ENCODE measurements at places on chromosomes 6 and 20. TPM values are rescaled to one million over a fixed set of nuclear protein-coding genes. Genes with fewer than 3 reads are reported as not detected.

- DNase-seq: no peak
These were observed 162.1 kb upstream of the ZNF337 start for GRCh38 chr20:25858495-25859425.

DNA sequence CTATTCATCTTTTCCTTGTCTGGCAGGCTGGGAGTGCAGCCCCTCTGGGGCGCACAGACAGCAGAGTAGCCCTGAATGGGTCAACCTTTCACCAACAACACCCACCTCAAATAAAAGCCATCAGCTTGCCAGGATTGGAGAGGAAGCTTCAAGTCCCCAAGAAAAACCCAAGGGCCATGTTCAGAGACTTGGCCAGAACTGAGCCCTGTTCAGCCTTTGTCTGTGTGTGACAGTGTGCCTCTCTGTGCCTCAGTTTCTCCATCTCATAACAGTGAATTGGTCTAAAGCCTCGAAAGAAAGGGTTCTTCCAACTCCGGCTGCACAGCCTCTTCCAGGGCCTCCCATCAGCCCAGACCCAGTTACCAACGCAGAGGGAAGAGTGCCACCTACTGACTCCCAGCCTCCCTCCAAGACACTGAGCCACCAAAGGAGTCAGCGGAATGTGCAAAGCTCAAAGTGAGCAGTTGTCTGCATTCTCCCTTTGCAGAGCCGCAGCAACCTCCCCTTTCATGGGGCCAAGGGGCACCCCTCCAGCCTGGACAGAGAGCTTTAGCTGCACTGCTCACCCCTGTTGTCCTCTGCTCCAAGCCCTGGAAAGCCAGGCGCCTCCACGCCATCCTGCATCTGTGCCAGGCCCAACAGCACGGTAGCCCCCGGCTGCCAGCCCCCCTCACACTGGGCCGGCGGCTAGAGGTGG is 82.7 kb upstream of the TOP1 start:
- DNase-seq: no peak

DNA sequence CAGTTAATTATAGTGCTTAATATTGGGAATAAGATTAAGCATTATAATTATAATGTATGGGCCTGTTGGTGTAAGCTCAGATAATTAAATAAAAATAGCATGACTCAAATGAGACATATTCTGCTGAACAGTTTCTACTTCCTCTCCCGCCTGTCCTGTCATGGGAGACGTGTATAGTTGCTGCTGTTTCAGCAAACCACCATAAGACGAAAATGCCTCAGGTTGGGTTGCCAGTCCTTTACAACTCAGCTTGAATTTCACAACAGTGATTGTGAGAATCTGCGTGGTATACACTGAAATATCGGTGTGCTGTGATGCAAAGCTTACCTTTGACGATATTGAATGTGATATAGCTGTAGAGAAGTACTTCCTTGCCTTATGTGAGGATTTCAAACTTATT is 99.5 kb downstream of the POPDC3 start:
- no peak for DNase-seq

DNA sequence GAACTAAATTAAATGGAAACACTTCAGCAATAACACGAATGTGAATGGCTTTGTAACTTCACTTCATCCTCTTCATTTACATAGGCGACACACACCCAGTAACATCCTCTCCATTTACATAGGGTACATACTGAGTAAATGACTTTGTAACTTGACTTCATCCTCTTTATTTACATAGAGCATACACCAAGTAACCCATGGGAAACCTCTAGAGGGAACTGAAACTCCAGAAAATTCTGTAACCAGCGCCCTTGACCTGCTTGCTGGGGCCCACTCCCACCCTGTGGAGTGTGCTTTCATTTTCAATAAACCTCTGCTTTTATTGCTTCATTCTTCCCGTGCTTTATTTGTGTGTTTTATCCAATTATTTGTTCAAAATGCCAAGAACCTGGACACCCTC is 81.6 kb upstream of the OPRM1 start:
- DNase-seq: no peak

GRCh38 chr20:8997701-8998117 is 71.2 kb upstream of the PLCB4 start:
- DNase-seq: no peak

- no peak for DNase-seq
These were observed 753.4 kb upstream of the MMS22L start for GRCh38 chr6:98036344-98036923.

GRCh38 chr6:5208057-5208456 is 52.7 kb downstream of the LYRM4 start:
- no peak for DNase-seq

DNA sequence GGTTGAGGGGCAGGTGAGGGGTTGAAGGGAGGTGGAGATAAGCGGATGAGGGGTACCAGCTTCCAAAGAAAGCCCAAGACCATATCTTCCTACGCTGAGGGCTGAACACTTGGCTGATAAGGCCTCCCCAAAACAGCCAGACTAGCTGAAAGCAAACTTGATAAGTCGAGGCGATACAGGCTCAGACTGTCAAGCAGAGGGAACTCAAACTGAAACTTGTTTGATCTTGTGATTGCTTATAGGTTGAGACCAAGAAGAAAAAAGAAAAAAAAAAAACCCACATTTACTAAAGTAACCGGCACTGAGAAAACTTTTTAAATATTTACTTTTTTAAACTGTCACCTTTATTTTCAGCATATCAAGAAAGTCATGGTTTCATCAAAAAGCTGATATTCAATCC is 73.6 kb downstream of the TRERF1 start:
- DNase-seq: no peak

- no peak for DNase-seq
These were observed 18.3 kb downstream of the BTN2A1 start for GRCh38 chr6:26475823-26476729.

GRCh38 chr6:36860126-36860525 is 14.5 kb downstream of the PPIL1 start:
- no peak for DNase-seq

DNA sequence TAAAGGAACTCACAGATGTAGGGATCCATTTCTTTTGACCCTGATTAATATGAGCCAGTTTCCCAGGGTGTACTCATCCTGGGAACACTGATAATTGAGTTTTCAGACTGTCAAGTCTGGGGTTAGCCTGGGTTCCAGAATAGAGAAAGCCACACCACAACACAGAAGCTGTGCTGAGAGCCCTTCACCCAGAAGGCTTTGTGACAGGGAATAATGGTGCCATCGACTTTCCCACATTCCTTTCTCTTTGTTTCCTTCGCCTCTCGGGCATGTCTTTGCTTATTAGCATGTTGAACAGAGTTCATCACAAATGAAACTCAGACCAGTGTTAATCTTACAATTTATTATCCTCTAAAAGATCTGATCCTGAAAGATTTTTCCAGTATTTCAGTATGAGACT is 95.0 kb downstream of the TCP11 start:
- DNase-seq: no peak

- no peak for DNase-seq
These were observed 28.1 kb downstream of the ROS1 start for GRCh38 chr6:117397536-117398227.

- no peak for DNase-seq
These were observed 51.0 kb upstream of the SNRPB2 start for GRCh38 chr20:16678779-16679178.

- no peak for DNase-seq
These were observed 13.3 kb downstream of the GRM4 start for GRCh38 chr6:34132486-34133185.

DNA sequence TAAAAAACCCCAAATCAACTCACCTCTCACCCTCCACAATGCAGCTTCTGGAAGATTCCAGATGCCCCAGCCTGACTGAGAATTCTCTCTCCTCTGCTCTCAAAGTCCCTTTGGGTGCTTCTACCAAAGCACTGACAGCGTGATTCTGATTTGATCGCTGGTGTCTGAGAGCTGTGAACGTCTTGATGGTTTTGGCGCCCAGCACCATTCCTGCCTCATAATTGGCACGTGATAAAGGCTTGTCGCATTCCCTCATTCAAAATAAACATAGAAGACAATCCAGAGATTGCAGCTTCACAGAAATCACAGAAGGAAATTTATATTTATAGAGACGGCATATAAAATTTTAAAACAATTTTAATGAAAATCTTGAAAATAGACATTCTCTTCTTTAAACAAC is 24.1 kb upstream of the ECI2 start:
- no peak for DNase-seq

DNA sequence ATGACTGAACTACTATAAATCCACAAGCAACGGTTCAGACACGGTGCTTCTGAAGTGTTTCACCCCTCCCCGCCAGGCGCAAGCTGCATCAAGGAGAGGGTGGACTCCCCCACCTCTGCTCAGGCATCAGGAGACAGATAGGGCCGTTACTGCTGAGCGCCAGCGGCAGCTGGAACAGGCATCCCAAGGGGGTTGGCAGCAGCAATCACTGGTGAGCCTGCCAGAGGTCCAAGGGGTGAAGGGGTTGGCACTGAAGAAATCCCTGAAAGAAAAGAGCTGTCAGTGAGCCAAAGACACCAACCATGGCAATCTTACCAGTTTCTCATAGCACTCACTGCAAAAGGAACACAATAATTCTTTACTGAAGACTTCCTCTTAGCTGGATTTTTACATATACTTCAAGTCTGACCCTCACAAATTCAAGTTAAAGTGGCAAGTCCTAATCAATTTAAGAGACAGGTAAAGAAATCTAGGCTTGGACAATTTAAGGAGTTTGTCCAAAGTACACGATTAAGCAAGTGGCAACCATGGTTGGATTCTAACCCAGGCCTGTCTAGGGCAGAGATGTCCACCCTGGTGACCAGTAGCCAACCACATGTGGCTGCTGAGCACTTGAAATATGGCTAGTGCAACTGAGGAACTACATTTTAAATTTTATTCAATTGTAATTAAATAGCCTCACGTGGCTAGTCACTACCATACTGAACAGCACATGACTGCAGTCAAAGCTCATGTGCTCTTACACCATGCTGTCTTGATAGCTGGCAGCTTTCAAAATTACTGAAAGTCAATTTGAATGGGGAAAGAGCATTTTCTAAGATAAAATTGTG is 21.7 kb upstream of the TBC1D20 start:
- no peak for DNase-seq

- no peak for DNase-seq
These were observed 64.6 kb upstream of the ZMYND8 start for GRCh38 chr20:47421076-47421475.

DNA sequence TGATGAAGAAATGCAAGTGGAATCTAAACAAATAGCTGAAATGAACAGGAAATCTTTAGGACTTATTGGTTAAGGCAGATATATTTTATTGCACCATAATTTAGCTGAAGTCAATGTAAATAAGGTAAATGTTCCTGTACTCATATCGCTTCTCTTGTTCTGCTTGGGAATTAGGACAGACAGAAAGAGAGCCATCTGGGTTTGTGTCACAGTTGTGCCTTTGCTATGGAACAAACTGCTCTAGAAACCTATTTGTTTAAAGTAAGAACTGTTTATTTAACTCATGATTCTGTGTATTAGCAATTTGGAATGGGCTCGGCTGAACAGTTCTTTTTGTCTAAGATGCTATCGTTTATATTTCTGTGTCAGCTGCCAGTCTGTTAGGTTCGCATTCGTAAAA is 143.8 kb upstream of the KHDRBS2 start:
- no peak for DNase-seq

- no peak for DNase-seq
These were observed 201.2 kb upstream of the SMLR1 start for GRCh38 chr6:130625825-130626527.

DNA sequence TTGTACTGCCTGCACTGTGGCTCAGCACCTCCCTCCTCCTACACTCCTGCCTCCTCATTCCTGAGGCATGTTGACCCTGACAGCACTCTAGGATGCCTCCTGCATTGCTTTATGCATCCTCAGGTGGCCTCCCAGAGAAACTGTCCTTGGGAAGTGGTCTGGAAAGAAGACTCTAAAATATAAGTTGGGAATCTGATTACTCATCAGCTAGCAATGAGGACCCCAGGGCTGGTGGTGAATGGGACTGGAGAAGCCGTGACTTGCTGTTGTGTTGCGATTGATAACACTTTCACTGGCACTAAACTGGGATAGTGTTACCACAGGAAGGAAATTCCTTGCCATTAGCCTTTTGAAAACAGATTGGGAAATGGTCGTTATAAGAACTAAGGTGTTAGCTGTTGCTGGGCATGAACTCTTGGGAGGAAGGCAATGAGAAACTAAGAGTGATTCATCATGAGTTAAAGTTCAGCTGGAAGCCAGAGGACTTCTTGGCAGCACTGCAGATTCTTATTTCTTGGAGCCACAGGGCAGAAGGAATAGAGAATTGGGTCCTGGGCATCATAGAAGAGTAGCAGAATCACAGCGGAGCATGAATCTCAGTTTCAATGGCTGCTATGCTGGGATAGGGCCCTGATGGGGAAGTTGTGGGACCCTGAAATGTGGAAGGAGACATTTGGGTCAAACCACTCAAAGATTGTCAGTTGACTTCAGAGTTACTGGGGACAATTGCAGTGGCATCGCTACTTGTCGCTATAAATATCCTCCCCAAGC is 10.1 kb upstream of the SIRPD start:
- DNase-seq: peak; percentile 77

DNA sequence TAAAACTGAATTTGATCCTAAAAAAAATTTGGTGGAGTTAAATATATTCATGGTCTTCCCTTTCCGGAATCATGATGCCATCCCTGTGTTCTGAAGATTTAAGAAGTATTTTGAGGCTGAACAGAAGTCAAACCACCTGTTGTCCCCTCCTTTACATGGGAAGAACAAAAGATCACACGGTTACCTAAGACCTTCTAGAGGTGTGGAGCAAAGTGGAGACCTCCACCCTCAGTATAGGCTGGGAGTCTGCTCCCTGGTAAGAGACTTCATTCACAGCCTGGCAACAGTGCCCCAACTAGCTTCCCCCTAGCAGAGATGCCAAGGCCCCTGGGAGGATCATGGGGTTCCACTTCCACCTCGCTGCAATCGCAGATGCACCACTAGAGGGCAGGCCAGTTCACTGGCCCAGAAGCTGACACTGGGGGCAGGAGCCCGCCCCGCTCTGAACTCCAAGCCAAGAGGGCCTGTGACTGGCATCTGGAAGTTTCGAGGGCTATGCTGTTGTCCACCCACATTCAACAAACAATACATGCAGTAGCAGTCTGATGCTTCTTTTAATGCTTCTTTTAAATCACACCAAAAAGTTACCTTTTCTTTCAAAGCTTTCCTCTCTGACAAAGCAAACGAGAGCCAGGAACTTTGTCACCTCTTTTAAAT is 19.5 kb upstream of the UBE2J1 start:
- no peak for DNase-seq

C6orf163 gene
- polyA plus RNA-seq: 0.19 TPM

SASH1 gene
- polyA plus RNA-seq: 4.4 TPM

TMEM74B gene
- 3.4 TPM for polyA plus RNA-seq

CPXM1 gene
- not detected for polyA plus RNA-seq

SFT2D1 gene
- polyA plus RNA-seq: 84.3 TPM

PRKN gene
- 0.19 TPM for polyA plus RNA-seq

TSPO2 gene
- polyA plus RNA-seq: not detected

SDHAF4 gene
- 3.6 TPM for polyA plus RNA-seq
